Activated effector memory CD4-positive, alpha-beta T cell treated with Interleukin-2 at 50 U/mL for 16 hours (primary cell): ENCODE measurements at places on chromosomes 1 and 21.

DNA sequence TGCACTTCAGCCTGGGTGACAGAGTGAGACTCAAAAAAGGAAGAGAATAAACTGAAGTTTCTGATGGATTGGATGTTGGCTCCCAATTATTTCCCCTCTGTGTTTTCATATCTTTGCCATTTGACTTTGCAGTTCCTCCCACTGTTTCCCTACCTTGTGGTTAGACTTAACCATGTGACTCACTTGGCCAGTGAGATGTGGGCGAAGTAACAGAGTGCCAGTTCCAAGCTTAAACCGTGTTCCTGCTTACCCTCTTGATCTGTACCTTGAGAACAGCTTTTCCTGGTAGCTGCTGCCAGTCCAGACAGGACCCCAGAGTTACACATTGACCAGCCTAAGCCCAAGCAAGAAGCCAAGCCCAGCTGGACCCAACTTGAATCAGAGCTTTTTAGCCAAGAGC, 323.4 kb downstream of the LTN1 start:
- DNase-seq = no peak

DNA sequence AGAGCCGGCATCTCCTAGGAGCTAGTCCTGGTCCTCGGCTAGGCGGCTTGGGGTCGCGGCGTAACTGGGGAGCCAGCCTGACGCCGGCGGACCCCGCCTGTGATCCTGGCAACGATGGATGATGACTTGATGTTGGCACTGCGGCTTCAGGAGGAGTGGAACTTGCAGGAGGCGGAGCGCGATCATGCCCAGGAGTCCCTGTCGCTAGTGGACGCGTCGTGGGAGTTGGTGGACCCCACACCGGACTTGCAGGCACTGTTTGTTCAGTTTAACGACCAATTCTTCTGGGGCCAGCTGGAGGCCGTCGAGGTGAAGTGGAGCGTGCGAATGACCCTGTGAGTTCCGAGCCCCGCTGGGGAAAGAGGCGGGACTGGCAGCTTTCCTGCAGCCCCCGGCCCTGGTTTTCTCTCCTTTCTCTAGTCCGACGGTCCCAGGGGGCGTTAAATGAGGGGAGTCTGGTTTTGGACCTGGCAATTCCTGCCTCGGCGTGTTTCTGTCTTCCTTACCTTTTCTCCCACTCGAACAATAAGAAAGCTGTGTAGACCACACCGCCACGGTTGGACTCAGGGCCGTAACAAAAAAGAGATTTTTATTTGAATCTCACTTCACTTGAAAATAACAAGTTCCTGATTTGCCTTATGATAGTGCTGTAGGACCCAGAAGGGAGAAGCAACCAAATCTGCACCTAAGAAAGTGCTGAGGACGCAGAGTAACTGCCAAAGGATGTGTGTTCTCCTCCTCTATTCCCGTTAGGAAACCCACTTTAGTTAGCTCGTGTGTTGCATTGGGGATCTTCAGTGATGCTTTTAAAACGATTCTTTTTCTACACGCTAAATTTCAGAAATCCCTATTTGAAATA, at the start of gene SPRTN:
SPRTN (plus strand) TSS at position 24 of the 859 bp plus-strand sequence; CDS start at position 115, 91 bp downstream.
- no peak for DNase-seq

DNA sequence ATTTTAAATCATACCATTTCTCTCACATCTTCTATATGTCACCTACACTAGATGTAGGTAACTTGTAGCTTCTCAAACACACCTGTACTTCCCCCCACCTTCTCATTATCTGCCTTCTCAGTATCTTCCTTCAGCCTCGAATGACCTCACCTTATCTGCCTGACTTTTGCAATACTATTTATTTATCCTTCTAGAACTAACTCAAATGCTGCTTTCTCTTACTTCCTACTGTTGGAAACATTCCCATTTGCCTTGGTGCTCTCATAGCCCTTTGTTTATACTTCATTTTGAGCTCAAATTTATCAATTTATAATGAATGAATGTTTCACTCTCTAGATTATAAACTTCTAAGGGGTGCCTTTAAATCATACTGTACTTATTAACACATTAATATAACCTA, 50.4 kb upstream of the KIAA1614 start:
- DNase-seq = no peak

GRCh38 chr1:147172168-147173016, at the start of gene PRKAB2:
Gene PRKAB2, minus strand, starts transcription at chr1:147172470. Its CDS starts 326 bp downstream, at chr1:147172144.
- DNase-seq = peak; percentile 87

DNA sequence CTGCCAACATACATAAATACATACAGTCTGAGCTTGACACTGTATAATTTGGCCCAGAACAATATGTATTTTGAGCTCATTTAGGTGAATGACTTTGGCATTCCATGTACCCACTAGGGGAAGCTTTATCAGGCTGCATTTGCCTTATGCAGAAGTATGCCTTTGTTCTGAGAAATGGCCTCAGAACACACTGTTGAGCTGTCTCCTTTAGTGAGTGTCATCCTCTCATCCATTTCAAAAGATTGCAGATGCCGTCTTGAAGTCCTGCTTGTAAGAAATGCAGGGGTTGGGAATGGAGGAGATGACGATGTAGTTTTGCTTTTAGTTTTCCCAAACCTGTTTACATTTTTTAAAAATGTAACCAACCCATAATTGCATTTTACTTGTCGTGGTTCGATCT, 14.8 kb upstream of the NBL1 start:
- no peak for DNase-seq

DNA sequence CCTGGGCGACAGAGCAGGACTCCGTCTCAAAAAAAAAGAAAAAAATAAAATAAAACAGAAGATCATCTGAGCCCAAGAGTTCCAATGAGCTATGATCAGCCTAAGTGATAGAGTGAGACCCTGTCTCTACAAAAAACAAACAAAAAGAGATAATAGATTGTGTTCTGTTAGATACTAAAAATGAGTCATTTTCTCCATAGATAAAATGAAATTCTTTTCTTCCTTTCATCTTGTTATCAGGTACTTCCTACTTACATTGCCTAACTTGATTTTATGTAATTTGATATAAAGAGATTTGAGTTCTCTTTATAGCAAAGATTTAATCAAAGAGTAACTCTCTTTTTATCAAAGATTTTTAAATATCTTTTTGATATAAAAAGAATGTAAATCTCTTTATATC, 19.3 kb upstream of the PTGS2 start:
- DNase-seq = no peak

DNA sequence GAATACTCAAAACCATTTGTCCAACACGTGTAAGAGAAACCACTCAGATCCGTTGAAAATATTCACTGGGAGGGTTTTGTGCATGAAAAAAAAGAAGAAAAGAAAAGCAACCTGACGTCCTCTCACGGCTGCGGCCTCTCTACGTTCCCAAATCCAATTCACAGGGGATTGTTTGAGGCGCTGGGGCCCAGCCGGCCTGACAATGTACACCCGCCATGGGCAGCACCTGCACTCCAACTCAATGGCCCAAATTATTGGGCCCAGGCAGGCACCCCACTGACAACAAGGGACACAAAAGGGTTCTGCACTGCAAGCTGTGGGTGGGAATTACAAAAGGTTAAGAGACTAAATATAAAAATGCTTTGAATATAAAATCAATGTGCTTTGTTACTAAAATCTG, 41.5 kb downstream of the MORN1 start:
- DNase-seq = no peak

GRCh38 chr21:30733026-30733425, 14.0 kb downstream of the KRTAP21-2 start:
- DNase-seq = no peak

- peak; percentile 64 for DNase-seq
Measured at GRCh38 chr1:89610457-89611011, 22.4 kb upstream of the LRRC8C start.

DNA sequence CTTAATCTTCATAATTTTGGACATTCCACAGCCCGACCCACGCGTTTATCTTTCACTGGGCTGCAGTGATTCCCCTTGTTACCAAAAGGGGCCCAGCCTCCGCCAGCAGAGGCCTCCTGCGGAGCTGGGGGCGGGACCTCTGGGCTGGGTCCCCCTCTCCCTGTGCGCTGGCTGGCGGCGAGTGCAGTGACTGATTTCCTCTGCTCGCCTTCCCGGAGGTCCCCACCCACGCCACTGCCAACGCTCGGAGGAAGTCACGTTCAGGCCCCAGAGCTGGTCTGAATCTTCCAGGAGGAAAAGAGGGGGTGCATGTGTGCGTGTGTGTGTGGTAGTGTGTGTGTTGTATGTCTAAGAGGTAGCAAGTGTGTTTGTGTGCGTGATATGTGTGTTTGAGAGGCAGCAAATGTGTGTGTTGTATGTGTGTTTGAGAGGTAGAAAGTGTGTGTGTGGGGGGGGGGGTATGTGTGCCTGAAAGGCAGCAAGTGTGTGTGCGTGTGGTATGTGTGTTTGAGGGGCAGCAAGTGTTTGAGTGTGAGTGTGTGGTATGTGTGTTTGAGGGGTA, 35.0 kb upstream of the JAK1 start:
- peak; percentile 47 for DNase-seq

- no peak for DNase-seq
Measured at GRCh38 chr1:65308781-65309303, 501 bp upstream of the DNAJC6 start.

DNA sequence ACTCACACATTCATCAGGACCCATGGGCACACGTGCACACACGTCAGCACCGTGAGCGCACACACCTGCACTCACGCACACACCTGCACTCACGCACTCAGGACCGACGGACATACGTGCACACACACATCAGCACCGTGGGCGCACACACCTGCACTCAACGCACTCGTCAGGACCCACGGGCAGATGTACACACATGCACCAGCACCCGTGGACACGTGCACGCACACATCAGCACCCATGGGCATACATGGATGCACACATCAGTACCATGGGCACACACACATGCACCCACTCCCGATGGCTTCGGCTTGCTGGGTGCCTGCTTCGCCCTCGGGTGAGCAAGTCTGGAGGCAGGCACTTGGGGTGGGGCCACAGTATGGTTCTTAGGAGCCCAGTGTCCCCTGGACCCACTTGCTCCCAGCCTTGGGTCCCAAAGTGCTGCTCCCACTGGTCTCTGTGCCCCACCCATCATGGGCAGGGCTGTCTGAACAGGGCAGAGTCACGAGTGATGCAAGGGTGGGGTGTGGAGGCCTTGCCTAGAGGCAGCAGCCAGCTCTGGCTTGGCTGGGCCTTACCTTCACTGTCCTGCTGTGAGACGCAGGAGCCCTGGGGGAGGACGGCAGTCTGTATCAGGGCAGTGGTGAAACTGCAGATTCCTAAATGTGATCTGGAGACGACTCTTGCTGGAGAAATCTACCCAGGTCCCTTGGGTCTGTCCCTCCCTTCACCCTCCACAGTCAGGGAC, 49.8 kb downstream of the SKI start:
- DNase-seq = no peak

GRCh38 chr1:22334860-22335550, 116.6 kb upstream of the ZBTB40 start:
- DNase-seq = no peak

GRCh38 chr1:221575605-221576004, 166.3 kb downstream of the DUSP10 start:
- no peak for DNase-seq

- no peak for DNase-seq
Measured at GRCh38 chr1:197773856-197774255, 1.4 kb downstream of the DENND1B start.

GRCh38 chr1:82565546-82565945, 764.8 kb downstream of the ADGRL2 start:
- DNase-seq = no peak

DNA sequence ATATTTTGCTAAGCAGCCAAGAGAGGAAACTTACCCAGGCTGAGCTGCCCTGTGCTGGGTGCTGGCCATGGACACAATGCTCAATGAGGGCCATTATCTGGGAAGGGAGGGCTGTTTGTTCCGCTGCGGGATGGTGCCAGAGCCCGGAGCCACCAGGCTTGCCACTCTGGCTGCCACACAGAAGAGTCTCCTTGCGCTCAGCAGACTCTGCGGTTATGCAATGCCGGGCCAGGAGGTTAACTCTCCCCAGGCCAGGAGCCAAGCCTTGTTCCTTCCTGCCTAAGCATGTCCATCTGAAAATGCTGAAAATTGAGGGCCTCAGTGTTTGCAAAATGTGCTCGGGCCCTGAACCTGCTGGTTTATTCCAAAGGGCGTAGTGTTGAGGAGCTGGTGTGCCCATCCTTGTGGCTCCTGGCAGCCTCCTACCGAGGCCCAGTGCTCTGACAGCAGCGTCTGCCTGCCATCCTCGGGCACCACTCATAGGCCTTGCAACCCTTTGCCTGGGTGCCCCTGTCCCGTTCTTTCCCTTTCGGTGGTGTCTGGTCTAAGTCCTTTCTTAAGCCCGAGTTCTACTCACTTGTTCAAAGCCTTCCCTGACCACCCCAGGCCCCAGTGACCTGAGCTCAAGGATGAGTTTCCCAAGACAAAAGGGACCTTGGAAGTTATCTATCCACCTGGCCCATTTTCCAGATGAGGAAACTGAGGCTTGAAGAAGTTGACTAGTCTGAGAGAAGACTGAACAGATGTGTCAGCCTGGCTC, 133.8 kb upstream of the EDN2 start:
- no peak for DNase-seq

GRCh38 chr1:115951560-115951959, 24.8 kb upstream of the SLC22A15 start:
- no peak for DNase-seq

- DNase-seq = no peak
Measured at GRCh38 chr1:2539312-2539907, 9.3 kb upstream of the HES5 start.

DNA sequence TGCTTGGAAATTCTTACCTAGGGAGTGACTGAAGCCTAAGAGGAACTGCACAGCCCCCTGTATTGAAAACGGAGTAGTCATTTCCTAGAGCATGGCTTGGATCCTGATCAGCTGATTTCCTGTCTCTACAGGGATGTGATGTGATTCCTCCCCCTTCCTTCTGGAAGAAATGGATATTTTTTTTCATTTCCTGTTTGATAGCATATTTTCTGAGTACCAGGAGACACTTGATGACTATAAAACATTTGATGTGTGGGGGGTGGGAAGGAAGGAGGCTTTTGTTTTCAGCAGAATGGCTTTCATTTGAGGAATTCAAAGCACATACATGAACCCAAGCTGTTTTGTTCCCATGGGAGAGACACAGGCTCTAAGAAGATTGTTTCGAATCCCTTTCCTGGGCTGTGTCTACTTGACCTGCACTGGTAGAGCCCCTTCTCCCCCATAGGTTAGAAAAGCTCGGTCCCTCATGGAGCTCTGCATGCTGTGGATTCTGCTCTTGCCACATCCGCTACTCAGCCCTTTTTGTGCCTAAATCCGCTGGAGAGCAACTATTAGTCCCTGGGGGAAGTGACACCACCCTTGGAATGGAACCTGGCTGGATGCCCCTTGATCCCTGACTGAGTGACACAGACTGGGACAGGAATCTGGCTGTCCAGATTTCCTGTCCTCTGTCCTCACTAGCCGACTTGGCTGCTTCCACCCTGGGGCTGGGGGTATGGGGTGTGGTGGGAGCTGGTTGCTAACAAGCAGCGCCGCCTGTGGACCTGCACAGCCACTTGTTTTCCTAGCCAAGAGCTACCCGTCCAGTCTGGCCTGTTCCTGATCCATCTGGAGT, 71.8 kb upstream of the MACF1 start:
- no peak for DNase-seq
